Activated T-helper 2 cell treated with anti-CD3 and anti-CD28 coated beads, Interferon-gamma antibody, Interleukin-2, Interleukin-4, amounts not matched to agents 10 μg/mL and 5 μg/mL and 100 μg/mL, durations not matched to agents 14 hours and 24 hours and 36 hours (primary cell): ENCODE measurements at places on chromosomes 6 and 20.

DNA sequence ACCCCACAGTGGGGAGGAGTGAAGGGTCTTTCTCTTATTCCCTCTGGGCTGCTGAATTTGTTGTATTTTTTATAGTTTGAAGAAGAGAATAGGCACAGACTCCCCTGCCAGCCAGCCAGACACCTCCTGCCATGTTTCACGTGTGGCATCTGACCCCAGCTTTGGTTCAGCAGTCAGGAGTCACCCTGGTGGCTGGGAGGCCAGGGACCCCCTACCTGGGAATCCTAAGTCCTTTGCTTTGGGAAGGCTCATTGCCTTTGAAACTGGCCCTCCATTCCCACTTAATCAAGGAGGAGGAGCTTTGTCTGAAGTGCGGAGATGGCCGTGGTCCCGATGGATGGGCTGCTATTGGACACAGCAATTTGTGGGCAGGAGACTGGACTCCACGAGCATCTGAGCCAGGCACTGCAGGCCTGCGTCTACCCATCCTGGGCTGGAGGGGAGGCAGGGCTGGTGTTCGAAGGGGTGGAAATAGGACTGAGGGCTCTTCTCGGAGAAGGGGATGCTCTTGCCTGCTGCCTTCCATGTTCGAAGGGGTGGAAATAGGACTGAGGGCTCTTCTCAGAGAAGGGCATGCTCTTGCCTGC, 196.1 kb downstream of the DLL1 start:
- no peaks in the 10 kb centered on the region for H3K27me3 ChIP-seq
- no peak for DNase-seq
- H3K4me1 ChIP-seq: peaks cover 10% of the 10 kb centered on the region
- H3K4me3 ChIP-seq: no peak overlapping the region

DNA sequence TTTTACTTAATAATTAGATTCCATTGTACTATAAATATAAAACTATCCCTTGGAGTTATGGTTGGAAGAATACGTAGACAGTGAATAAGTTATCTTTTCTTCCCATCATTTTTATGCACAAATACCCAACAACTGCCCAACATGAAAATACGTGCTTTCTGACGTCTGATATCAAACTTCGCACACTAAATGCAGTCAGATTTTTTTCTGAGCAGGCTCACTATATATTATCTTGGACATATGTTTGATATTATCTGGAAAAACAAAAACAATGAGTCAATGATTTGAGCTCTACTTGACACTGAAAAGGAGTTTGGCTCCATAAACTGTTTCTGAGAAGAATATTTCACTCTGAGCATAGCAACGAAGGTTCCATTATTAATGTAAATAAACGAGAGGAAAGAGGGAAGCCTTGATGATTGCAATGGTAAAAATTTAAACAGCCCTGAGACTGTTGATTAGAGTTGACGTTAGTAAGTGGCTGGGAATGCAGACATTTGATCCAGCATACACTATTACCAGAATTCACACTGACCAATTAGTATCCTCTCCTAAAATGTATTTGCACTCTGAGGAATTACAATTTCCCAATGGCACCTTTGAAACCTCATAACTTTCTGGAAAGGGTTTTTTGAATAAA, 1090.0 kb downstream of the EPHA7 start:
- H3K4me3 ChIP-seq: no peak overlapping the region
- no peaks in the 10 kb centered on the region for H3K4me1 ChIP-seq
- no peaks in the 10 kb centered on the region for H3K36me3 ChIP-seq
- H3K27ac ChIP-seq: no peak overlapping the region
- no peak for DNase-seq

DNA sequence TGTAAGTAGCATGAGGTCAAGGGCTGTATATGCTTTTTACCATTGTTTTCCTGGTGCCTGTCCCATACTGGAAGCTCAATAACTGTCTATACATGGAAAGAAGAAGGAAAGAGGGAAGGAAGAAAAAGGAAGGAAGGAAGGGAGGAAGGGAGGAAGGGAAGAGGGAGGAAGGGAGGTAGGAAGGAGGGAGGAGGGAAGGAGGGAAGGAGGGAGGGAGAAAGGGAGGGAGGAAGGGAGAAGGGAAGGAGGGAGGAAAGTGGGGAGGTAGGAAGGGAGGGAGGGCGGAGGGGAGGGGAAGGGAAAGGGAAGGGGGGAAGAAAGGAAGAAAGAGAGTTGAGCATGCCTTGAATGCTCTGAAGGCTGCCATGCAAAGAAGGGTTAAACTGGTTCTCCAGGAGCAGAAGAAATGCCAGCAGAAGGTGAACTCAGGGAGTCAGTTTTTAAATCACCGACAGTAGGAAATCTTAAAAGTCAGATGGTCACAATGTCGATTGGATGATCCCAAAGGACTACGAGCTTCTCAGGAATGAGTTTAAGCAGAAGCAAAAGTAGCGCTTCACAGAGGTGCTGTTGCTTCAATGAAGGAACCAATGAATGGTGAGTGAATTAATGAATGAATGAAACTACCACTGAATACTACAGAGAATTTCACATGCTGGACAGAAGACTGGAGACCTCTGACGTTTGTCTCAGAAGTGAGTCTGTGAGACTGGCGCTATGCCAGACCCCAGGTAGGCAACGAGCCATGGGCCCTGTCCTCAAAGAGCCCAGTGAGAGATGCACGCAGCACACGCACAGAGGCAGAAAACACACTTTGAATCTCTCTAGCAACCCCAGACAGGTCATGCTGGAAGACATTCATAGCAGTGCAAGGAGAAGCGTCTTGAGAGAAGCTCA, 117.6 kb downstream of the MRPL14 start:
- peaks cover 30% of the 10 kb centered on the region for H3K27me3 ChIP-seq
- H3K36me3 ChIP-seq: no peaks in the 10 kb centered on the region
- DNase-seq: no peak
- no peak overlapping the region for H3K27ac ChIP-seq
- H3K4me1 ChIP-seq: no peaks in the 10 kb centered on the region

DNA sequence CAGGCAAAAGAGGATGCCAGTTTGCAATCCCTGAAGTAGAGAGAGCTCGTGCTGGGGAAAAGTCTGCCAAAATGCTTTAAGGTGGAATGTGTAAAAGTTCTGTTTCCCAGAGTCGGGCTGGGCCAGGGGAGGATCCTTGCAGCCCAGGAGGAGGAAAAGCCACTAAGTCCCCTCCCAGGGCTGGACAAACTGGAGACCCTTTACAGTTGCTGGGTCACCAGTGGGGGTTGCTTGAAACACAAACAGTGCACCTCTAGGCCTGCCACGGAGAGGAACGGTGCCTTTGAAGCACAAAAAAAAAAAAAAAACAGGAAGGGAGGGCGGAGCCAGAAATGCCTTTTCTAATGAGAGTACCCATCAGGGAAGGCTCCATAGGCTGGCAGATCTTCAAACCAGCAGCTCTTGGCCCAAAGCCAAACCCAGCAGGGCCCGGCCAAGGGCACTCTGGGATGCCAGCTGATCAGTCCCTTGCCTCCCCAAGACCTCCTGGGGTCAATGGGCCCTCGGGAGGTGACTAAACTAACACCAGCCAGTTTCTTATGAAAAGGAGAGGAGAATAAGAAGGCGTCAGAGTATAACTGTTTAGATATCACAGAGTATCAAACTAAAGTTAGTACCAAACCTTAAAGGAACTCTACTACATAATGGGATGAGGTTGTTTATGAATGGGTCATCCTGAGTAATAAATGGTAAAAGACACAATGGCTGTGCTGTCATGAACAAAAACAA, 23.7 kb downstream of the HLA-A start:
- H3K27ac ChIP-seq: peak overlapping the region; percentile 94
- no peaks in the 10 kb centered on the region for H3K36me3 ChIP-seq
- H3K4me3 ChIP-seq: peak overlapping the region; percentile 90
- peak; percentile 49 for DNase-seq

- no peaks in the 10 kb centered on the region for H3K4me1 ChIP-seq
- H3K27me3 ChIP-seq: peaks cover 5% of the 10 kb centered on the region
These were observed 10.3 kb downstream of the EEF1A2 start for GRCh38 chr20:63488315-63489251.

GRCh38 chr6:109344226-109344625, 38.0 kb downstream of the CD164 start:
- H3K4me1 ChIP-seq: no peaks in the 10 kb centered on the region
- no peaks in the 10 kb centered on the region for H3K36me3 ChIP-seq
- H3K4me3 ChIP-seq: no peak overlapping the region
- no peak for DNase-seq
- no peaks in the 10 kb centered on the region for H3K27me3 ChIP-seq

- no peaks in the 10 kb centered on the region for H3K36me3 ChIP-seq
- H3K27me3 ChIP-seq: no peaks in the 10 kb centered on the region
- H3K4me1 ChIP-seq: no peaks in the 10 kb centered on the region
- DNase-seq: no peak
- no peak overlapping the region for H3K27ac ChIP-seq
These were observed 3.7 kb upstream of the IP6K3 start for GRCh38 chr6:33750244-33750991.

- DNase-seq: no peak
- no peaks in the 10 kb centered on the region for H3K4me1 ChIP-seq
- H3K27ac ChIP-seq: no peak overlapping the region
- no peaks in the 10 kb centered on the region for H3K36me3 ChIP-seq
These were observed 994.6 kb upstream of the ADGRB3 start for GRCh38 chr6:67640484-67640883.

DNA sequence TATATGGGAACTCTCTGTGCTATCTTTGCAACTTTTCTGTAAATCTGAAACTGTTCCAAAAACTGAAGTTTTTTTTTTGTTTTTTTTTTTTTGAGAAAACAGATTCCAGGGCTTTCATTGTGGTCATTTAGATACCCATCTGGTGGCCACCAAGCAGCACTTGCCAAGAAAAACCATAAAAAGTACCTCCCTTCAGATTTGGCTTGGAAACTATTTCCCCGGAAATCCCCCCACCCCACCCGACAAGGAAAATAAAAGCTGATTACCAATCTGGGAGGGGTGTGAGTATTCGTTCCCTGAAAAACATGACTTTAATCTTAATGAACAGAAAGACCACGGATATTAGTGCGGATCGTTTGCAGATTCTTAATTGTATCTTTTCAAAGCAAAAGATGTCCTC, 1.9 kb downstream of the NFATC2 start:
- no peak for DNase-seq
- peaks cover 52% of the 10 kb centered on the region for H3K36me3 ChIP-seq
- H3K27me3 ChIP-seq: peaks cover 12% of the 10 kb centered on the region
- H3K4me3 ChIP-seq: peak overlapping the region; percentile 96
- peak overlapping the region; percentile 98 for H3K27ac ChIP-seq

DNA sequence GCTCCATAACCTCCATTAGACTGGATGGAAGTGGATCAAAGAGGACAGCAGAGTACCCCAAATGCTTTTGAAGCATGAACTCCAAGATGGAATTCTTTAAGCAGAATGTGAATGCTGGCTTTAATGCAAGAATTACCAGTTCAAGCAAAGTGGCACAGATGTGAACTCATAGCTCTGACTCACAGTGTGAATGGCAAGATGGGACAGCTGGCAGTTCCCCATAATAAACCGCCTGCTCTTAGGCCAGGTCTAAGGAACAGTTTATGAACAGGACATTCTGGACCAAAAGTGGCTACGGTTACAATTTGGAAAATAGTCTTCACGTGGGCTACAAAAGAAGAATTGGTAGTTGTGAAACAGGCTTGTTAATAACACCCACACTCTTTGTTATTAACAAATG, 76.5 kb downstream of the SPTLC3 start:
- DNase-seq: no peak
- no peaks in the 10 kb centered on the region for H3K4me1 ChIP-seq

DNA sequence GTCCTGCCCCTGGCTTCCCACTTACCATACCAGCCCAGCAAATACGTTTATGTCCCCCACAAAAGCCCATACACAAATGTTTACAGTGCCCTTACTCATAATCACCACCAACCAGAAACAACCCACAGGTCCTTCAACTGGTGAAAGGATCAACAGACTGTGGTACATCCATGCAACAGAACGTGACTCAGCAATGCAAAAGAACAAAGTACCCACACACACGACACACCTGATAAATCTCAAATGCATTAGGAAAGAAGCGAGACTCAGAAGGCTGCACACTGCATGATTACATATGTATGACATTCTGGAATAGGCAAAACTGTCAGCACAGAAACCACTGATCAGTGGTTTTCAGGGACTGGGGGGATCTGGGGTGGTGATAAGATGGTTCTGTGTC, 20.5 kb downstream of the NCR2 start:
- H3K4me1 ChIP-seq: no peaks in the 10 kb centered on the region
- H3K4me3 ChIP-seq: no peak overlapping the region
- peaks cover 3% of the 10 kb centered on the region for H3K36me3 ChIP-seq
- peaks cover 25% of the 10 kb centered on the region for H3K27me3 ChIP-seq

- H3K27me3 ChIP-seq: peaks cover 27% of the 10 kb centered on the region
- H3K27ac ChIP-seq: no peak overlapping the region
- H3K4me3 ChIP-seq: no peak overlapping the region
- no peak for DNase-seq
- no peaks in the 10 kb centered on the region for H3K4me1 ChIP-seq
- no peaks in the 10 kb centered on the region for H3K36me3 ChIP-seq
These were observed 20.4 kb upstream of the POPDC3 start for GRCh38 chr6:105200133-105200730.

DNA sequence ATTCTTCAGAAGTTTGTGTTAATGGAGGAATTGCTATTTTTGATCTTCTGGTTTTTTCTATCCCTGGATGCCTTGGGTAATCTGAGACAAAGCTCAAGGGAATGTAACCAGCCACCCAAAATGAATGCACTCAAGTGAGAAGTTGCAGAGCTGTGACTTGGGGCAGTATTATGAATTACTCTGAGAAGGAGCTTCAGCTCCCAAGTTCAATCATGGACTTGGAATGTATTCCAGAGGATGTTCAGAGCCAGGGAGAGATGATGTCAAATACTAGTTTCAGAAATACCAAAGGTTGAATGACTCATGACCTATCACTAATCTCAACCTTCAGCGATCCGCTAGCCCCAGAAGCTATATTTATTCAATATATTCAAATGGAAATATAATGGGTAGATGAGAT, 375.2 kb upstream of the PLCB4 start:
- no peak for DNase-seq
- H3K27ac ChIP-seq: no peak overlapping the region
- H3K4me3 ChIP-seq: no peak overlapping the region
- no peaks in the 10 kb centered on the region for H3K4me1 ChIP-seq

DNA sequence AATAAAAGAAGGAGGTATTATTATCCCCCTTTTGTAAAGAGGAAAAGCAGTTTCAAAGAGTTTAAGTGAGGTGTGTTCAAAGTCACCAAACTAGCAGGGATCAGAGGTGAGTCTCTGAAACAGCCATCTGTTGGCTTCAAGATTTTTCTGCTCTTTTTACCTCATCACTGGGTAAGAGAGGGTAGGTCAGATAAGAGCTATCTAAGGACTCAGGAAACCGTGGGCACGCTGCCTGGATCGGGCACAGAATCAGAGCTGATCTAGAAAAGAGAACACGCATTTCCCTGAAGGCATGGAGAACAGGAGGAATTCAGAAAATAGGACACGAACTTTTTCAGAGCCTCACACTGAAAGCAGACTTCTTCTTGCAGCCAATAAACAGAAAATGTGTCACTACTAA, 65.8 kb upstream of the LY86 start:
- no peaks in the 10 kb centered on the region for H3K4me1 ChIP-seq
- no peak overlapping the region for H3K4me3 ChIP-seq
- H3K36me3 ChIP-seq: no peaks in the 10 kb centered on the region

GRCh38 chr20:20079102-20079784, 26.9 kb downstream of the CFAP61 start:
- peaks cover 20% of the 10 kb centered on the region for H3K27me3 ChIP-seq
- H3K27ac ChIP-seq: no peak overlapping the region
- no peaks in the 10 kb centered on the region for H3K36me3 ChIP-seq
- H3K4me3 ChIP-seq: no peak overlapping the region

- H3K4me3 ChIP-seq: no peak overlapping the region
- H3K27ac ChIP-seq: no peak overlapping the region
- H3K36me3 ChIP-seq: peaks cover 4% of the 10 kb centered on the region
- peaks cover 19% of the 10 kb centered on the region for H3K4me1 ChIP-seq
- DNase-seq: no peak
These were observed 3.5 kb upstream of the SLCO4A1 start for GRCh38 chr20:62638679-62639406.

GRCh38 chr6:4287811-4288244, 152.5 kb upstream of the ECI2 start:
- no peak for DNase-seq
- no peak overlapping the region for H3K4me3 ChIP-seq
- H3K27ac ChIP-seq: no peak overlapping the region
- no peaks in the 10 kb centered on the region for H3K36me3 ChIP-seq
- peaks cover 7% of the 10 kb centered on the region for H3K27me3 ChIP-seq
